Keratinocyte (primary cell): ENCODE measurements at places on chromosomes 2 and 18. TPM values are rescaled to one million over a fixed set of nuclear protein-coding genes. Genes with fewer than 3 reads are reported as not detected.

Gene PDE1A
- 0.06 to 0.10 TPM (median 0.07 TPM) in 3 replicates for polyA plus RNA-seq

Gene EGR4
- not detected in 3 replicates for polyA plus RNA-seq

Gene MAP2
- polyA plus RNA-seq: 11.9 to 27.1 TPM (median 16.2 TPM) in 3 replicates

Gene CTNNA2
- polyA plus RNA-seq: not detected in 3 replicates

Gene SLC23A3
- 0.48 to 2.4 TPM (median 1.4 TPM) in 3 replicates for polyA plus RNA-seq

DNA sequence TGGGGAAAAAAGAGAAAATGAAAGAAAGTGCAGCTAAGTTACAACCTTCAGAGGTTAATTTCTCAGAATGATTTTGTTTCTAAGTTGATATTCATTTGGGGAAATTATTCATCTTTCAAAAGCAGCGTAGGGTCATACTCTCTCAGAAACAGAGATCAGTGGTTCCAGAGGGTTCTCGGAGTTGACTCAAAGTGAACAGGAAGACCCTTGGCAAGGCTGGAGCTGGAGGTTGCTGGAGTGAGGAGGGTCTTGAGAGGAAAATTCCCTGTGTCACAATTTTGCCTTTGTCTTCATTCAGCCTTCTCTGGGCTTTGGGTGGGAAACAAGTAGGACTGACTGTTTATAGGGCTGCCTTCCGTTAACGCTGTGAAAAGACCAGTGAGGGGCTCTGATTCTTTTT is 168.2 kb downstream of the ICOS start:
- DNase-seq: no peak

- no peak for DNase-seq
Measured at GRCh38 chr2:62964671-62965070, 86.0 kb upstream of the OTX1 start.

GRCh38 chr2:61733563-61733962 is 120.3 kb downstream of the FAM161A start:
- DNase-seq: no peak

Gene GAL3ST2
- polyA plus RNA-seq: 0.05 TPM in 1 of 3 replicates, not detected in the others

GRCh38 chr2:203728321-203728720 is 21.9 kb downstream of the CD28 start:
- DNase-seq: no peak

Gene OSR1
- 0.09 to 0.20 TPM (median 0.14 TPM) in 3 replicates for polyA plus RNA-seq

DNA sequence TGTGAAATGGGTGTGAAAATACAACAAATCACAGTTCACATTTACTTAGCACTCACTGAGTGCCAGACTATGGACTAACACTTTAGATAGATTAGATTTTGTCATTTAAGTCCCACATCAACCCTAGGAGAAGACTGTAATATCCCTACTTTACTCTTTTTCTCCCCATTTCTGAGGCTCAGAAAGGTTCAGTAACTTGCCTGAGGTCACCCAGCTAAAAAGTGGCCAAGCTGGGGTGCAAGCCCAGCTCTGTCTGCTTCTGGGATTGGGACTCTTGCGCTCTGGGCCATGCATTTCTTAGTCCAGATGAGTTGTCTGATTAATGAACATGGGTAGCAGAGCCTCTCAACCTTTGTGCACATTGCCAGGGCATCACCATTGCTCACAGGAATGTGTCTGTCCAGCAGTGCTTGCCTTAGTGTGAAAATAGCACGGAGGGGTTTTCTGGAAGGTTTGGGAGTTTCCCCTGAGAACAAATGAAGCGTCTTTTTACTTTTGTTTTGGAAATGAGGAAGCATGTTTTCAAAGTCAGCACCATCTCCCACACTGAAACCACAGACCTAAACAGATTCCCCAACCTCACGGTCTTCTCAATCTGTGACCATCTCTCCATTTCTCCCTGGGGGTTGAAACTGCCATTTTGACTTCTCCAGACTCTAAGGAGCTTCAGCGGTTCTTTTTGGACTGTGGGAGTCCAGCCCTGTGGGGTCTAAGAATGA is 31.9 kb downstream of the NRP2 start:
- no peak for DNase-seq

DNA sequence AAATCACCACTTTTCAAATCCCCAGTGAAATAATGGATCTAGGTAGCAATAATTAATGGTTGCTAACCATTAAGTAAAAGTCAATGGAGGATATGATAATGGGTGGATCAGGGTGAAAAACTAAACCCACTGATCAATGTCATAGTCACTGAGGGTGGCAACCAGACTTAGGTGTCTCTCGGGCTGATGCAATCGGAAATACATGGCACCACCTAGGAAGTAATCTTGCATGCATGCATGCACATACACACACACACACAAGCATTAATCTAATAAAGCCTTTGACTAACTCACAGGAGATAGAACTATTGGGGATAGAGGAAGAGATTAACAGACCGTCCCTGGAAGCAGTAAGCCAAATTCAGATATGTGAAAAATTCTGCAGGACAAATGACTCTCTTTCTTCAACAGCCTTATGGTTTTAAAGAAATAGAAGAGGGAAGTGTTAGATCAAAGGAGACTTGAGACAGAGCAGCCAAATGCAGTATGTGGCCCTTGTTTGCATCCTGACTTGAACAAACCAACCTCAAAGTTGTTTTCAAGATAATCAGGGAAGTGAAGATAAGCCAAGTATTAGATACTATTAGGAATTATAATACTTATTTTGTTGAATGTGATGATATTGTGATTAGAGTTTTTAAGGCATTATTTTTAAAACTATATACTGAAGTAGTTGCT is 186.0 kb upstream of the RMP24 start:
- DNase-seq: no peak

Gene ADAM23
- 1.3 to 3.1 TPM (median 1.8 TPM) in 3 replicates for polyA plus RNA-seq

Gene PER2
- 0.68 to 2.0 TPM (median 1.6 TPM) in 3 replicates for polyA plus RNA-seq

DNA sequence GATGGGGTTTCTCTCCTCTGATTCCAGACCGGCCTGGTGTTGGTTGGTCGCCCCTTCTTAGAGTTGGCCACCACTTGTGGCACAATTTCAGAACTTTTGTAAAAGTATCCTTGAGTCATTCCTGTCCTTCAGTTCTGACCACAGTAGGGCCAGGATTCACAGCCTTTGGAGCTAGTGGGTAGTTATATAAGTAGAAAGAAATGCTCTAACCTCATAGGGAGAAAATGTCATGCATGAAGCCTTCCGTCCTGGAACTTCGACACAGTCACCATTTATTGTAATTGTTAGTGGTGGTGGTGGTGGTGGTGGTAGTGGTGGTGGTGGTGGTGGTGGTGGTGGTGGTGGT is 65.4 kb downstream of the EPAS1 start:
- DNase-seq: no peak

DNA sequence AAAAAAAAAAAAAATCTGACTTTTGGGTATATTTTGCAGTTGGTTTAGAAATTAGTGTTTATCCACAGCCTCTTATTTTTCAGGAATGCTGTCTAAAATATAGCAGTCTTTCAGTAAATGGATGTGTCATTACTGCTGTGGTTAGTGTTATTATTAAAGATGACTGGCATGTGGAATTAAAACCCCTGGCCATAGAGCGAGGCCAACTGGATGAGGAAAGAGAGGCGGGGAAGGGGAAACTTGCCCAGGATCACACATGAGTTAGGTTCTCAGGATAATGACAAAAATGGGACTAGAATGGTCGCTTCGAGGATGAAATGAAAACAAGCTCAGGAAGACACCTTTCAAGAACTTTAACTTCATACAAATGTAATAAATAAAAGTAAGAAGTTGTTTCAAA is 57.4 kb upstream of the APCDD1 start:
- no peak for DNase-seq

Gene TMEM37
- 0.10 to 0.18 TPM (median 0.13 TPM) in 3 replicates for polyA plus RNA-seq

DNA sequence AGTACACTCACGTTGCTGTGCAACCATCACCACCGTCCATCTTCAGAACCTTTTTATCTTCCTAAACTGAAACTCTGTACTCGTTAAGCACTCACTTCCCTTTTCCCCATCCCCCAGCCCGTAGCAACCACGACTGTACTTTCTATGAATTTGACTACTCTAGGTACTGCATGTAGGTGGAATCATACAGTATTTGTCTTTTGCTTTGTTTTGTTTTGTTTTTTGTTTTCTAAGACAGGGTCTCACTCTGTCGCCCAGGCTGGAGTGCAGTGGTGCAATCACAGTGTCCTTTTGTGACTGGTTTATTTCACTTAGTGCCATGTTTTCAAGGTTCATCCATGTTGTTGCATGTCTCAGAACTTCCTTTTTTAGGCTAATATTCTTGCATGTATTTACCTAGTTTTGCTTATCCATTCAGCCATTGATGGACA is 7.0 kb upstream of the TYMS start:
- no peak for DNase-seq

- no peak for DNase-seq
Measured at GRCh38 chr2:36834203-36834602, 132.1 kb downstream of the STRN start.

Gene WNT10A
- 0.78 to 6.6 TPM (median 2.1 TPM) in 3 replicates for polyA plus RNA-seq

DNA sequence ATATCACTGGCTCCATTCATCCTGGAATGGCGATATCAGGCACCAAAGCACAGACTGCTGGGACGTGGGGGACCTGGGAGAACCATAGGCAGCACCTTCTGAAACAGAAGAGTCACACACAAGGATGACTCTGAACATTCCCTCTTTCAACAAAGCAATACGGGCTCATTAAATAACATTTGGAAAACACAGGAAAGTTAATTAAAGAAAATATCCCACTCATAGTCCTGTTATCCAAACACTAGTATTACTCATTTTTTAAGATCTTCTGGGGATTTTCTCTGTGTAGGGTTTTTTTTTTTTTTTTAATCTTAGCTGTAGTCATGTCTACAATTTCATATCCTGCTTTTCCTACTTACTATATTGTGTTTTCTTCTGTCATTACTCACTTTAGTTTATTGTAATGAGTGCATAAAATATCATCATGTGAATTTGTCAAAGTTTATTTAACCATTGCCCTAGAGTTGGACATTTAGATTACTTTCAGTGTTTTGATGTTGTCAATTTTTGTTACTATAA is 70.0 kb upstream of the SP3 start:
- no peak for DNase-seq

DNA sequence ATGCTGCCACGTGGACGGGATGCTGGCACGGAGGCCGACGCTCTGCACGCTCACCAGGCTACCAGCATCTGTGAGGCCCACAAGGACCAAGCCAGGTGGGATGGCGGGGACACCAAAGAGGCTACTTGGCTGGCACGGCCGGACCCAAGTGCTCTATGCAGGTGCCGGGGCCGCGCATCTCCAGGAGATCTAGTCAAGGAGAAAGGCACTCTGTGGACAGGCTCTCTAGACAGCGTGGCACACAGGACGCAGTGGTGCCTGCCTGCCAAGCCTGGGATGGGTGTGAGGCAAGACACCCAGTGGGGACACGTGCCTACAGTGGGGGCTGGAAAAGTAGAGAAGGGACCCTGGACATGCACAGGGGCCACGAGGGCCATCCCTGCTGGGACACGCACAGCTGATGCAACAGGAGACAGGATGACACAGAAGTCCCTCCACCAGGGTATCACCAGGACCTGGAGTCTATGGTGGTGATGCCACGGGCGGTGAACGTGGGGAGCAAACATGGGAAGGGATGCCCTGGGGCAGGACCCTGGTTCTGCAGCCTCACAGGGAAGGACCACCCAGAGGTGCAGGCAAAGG is 28.5 kb downstream of the ZNF516 start:
- no peak for DNase-seq

Gene ABCG8
- polyA plus RNA-seq: not detected in 3 replicates

DNA sequence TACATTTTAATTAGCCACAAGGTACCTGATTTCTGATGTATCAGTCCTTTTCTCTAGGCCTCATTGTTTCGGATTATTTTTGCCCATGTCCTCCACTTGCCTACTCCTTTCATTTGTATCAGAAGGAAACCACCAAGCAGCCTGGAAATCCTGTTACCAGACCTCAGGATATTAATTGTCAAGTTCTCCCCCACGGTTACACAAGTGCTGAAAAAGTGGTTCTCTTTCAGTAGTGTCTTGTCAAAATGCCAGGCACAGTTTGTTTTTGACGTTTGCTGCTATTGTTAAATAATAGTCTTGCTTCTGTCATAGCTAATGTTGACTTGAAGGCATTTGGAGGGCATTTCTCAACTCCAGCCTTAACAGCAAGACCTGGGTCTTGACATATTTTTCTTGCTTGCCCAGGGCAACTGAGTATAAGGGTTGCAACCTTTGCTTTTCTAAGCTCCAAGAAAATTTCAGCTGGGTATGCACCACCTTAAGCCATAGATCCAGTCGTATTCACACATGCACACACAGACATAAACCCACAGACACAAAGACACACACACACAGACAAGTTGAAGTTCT is 31.0 kb downstream of the INSIG2 start:
- DNase-seq: no peak

- no peak for DNase-seq
Measured at GRCh38 chr2:164887434-164888144, 46.0 kb upstream of the COBLL1 start.

Gene COL5A2
- polyA plus RNA-seq: 6.5 to 16.6 TPM (median 7.2 TPM) in 3 replicates

- DNase-seq: no peak
Measured at GRCh38 chr18:9403795-9404564, 69.4 kb downstream of the TWSG1 start.

DNA sequence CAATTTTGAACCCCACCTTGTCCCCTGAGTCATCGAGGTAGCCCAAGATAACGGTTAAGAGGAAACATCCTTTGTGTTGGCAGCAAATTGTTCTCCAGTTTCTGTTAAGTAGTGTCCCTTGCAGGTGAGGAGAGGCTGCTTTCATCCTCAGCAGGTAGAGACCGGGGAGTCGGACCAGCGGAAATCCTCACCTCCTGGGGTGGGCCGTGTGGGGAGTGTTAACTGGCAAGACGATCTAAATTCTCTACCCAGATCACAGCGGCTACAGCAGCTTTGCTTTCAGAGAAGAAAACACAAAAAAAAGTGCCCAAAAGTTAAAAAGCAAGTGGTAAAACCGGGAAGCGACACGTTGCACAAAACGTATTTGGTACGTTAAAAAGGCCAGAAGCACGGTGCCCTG is 63.2 kb downstream of the ADI1 start:
- DNase-seq: no peak

DNA sequence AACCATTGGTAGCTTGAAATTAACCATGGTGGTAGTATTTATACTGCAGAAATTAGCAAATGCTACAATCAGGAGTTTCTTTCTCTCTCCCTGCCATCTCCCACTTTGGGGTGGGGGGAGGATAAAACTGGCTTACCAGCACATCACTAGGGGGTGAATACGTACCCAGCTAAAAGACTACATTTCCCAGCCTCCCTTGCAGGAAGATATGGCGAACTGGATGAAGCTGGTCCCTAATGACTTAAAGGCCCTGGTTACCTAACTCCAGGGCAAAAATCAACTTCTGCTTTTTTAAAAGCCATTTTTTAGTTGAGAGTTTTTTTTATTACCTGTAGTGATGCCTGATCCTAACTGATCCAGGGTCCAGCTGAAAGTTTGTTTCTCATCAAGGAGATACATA is 70.3 kb upstream of the RAB12 start:
- no peak for DNase-seq
